ENCODE measurements at places on chromosomes 5 and 9.
A peak's percentile ranks its signal among the peaks of the same experiment; 100 is the strongest.

DNA sequence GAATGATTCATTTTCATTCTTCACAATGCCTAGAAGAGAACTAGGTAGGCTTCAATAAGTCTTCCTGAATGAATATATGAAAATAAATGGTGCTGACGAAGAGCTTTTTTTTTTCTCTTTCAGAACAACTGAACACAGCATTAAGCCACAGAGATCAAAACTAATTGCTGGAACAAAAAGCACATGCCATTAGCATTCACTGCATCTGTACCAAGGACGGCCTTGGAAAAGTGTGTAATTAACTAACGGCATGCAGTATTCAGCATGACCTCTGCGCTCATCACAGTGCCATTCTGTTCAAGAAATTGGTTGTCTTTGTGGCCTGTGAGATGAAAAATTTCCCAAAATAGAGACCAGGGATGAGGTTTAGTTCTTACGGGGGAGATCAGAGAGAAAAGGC is 99.3 kb downstream of the NUDT12 start:
- no peak for DNase-seq

- peak; percentile 3 for DNase-seq
Observed at GRCh38 chr9:21836437-21837161, 34.2 kb downstream of the MTAP start.

DNA sequence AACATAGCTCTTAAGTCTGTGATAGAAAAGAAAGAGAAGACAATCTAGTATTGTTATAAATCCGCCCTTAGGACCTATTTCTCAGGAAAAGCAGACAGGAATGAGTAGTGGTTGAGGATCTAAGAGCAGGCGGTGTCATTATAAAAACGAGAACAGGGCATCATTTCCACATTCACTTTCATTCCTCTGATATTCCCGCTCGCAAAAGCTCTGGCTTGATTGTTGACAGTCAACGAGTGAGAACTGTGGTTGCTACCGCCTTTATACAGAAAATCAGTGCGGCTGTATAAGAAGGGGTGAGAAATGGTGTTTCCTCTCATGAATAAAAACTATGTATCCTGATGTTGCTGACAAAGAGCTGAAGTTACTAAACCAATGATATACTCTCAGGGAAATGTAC is 1409.6 kb upstream of the WWC1 start:
- DNase-seq, result no peak

- no peak for DNase-seq
Observed at GRCh38 chr9:123217128-123217654, 51.2 kb downstream of the STRBP start.

GRCh38 chr9:89204801-89205200 is 26.2 kb upstream of the SHC3 start:
- peak; percentile 12 for DNase-seq

GRCh38 chr5:78735834-78736463 is 87.4 kb upstream of the LHFPL2 start:
- no peak for DNase-seq

DNA sequence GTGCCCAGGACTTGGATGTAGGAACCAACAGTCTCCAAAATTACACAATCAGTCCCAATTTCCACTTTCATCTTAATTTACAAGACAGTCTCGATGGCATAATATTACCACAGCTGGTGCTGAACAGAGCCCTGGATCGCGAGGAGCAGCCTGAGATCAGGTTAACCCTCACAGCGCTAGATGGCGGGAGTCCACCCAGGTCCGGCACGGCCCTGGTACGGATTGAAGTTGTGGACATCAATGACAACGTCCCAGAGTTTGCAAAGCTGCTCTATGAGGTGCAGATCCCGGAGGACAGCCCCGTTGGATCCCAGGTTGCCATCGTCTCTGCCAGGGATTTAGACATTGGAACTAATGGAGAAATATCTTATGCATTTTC is 837 bp downstream of the PCDHB2 start:
- no peak for DNase-seq

GRCh38 chr9:95027914-95028852 is 289.3 kb downstream of the FANCC start:
- no peak for DNase-seq

GRCh38 chr5:108372369-108372768 is 9.5 kb downstream of the FBXL17 start:
- no peak for DNase-seq

DNA sequence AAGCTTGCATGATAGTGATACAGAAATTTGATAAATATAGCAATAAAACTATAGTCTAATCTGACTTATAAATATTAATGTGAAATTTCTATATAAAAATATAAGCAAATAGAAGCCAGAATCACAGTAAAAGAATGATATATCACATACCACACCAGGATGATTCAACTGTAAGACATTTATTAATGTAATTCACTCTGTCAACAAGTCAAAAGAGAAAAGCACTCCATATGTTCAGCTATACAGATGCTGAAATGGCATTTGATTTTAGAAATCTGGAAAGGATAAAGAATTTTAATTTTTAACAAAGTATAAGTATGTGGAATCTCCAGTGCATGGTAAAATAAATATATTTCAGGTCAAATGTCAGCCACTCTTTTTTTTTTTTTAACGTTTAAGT is 372.4 kb downstream of the KCNN2 start:
- no peak for DNase-seq

- DNase-seq, result no peak
Observed at GRCh38 chr9:27440888-27441740, 83.0 kb upstream of the IFNK start.

DNA sequence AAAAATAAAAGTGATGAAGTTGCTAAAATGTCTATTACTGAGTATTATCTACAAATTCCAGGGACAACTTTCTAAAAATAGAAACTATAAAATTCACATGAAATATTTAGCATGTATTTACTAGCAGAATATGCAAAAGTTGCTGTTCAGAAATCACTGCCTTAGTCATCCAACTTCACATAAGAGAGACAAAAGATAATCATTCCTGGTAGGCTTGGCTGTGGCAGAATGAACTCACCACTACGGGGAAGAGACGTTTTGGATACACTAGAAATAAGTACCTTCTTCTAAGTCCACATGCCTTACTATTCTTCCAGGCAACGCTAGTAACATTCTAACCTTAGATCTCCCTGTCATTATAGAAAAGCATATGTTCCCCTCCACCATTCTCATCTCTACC is 272.2 kb downstream of the BNC2 start:
- no peak for DNase-seq

- DNase-seq, result no peak
Observed at GRCh38 chr5:5294429-5294828, 128.0 kb upstream of the ICE1 start.

GRCh38 chr9:114681594-114682332 is at the start of gene TEX48:
Gene TEX48, minus strand, starts transcription at chr9:114682192. Its CDS starts 10,469 bp downstream, at chr9:114671723.
- DNase-seq, result peak; percentile 91

- peak; percentile 35 for DNase-seq
Observed at GRCh38 chr5:32443541-32444430, 754 bp downstream of the ZFR start.

DNA sequence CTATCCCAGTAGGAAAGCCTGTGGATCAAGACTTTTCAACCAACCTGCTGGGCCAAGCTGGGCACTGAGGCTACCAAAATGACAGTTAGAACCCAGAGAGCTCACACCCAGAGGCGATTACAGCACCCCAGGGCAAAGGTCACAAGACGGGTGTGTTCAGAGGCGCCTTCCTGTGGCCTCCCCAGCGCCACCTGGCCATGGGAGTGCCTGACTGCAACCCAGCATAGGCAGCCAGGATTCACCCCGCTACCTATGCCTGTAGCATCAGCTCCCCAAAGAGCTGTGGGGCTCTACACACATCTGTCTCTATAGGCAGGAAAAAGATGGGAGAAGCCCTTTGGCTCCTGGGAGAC is 33.5 kb downstream of the PDGFRB start:
- peak; percentile 77 for DNase-seq

DNA sequence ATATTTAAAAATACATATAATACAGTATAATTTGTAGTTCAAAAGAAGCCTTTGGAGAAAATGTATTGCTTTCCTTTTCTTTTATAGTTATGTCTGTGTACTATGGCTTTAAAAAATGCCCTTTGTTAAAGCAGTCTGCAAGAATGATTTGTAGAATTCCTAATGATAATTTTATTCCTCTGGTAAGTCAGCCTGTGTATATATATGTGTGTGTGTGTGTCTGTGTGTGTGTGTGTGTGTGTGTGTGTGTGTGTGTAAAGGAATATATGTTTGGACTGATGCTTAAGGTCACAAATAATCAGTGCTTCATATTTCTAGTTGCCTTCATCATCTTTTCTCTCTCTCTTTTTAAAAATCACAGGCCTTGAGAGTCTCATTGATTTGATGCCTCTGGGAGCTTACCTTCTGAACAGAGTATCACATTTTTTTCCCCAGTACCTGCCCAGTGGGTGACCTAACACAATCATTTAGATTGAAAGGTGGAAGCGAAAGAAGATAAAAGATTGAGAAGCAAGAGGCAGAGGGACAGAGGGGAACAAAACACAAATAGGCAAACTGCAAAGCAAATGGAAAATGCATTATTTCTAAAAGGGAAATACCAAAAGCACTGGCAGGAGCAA is 709.2 kb upstream of the DMAC1 start:
- DNase-seq, result no peak

- DNase-seq, result no peak
Observed at GRCh38 chr5:6378766-6379103, 388 bp upstream of the MED10 start.

DNA sequence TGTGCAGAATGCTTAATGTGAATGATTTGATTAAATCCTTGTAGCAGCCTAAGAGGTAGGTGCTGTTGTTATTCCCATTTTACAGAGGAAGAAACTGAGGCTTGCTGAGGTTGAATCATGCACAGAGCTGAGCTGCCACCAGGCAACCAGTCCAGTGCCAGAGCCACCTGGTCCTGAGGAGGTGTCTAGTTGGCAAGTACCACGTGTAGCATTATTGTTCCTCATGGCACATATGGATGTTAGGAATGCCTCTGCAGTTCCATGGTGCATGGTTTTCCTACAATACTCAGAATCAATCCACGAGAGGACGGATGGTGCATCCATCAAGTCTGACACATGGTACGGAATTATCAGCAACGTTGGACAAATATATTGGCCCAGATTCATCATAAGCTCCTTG is 8.9 kb downstream of the UBE2QL1 start:
- no peak for DNase-seq

GRCh38 chr9:97307500-97308163 is at the start of gene CCDC180:
Gene CCDC180, plus strand, starts transcription at chr9:97307659. Its CDS starts 405 bp downstream, at chr9:97308064.
- DNase-seq, result no peak

- DNase-seq, result no peak
Observed at GRCh38 chr5:148904440-148904839, 78.0 kb downstream of the ADRB2 start.

DNA sequence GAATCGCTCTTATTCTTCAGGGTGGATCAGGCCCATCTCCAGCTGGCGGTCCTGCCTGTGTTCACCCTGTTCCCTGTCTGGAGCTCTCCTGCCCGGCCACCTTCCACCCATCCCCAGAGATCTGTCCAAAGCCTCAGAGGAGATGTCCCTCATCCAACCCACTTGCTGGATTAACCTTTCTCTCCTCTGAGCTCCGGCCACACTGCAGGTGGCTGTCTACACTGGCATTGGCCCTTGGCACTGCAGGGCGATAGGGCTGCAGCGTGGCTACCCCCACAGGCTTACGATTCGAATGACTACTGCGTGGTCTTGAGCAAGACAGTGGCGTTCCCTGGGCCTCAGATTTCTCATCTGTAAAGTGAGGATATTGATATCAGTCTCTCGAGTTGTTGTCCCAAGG is 63.8 kb upstream of the BARHL1 start:
- no peak for DNase-seq

DNA sequence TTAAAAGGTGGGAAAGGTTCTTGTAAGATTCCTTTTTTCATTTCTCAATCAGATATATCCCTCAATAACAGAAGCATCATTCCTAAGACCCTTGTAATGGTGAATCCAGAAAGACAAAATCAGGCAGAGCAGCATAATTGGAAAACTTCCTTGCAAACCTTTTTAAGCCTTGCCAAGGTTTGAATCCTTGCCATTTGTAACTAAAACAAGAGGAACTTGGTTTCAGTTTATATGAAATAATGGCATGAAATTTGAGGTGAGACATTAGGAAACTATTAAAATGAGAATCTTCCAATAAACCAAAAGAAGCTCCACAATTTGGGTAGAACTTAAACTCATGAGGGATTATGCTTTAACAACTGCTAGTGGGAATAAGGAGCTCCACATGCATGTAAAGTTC is 384.7 kb upstream of the SMC2 start:
- DNase-seq, result no peak

- DNase-seq, result peak; percentile 61
Observed at GRCh38 chr9:83583151-83584014, 39.6 kb upstream of the IDNK start.

DNA sequence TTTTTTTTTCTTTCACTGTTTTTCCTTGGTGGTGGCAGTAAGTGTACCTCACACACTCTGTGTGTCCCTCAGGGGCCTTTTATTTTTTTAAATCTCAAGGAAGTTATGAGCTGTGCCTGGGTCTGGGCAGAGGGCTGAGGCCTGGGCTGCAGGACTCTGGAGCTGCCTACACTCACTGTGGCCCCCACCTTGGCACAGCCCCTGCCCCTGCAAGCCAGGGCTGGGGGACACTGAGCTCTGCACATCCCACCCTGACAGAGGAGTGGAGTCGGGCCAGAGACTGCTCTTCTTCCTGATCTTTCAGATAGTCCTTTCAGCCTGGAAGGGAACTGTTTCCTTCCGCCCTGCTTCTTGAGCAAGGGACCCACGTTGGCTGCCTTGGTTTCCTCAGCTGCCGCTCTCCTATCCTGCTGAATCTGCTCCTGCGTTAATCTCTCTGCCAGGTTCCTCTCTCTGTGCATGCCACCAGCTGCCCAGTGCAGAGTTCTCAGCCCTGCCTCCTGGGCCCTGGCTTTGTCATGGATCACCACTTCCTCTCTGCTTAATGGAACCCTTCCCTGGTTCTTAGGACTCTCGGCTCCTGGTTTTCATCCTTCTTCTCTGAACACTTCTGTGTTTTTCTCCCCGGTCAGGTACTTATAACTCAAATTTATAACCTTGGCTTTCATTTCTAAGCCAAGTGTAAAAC is 502.3 kb downstream of the DIRAS2 start:
- DNase-seq, result peak; percentile 27

DNA sequence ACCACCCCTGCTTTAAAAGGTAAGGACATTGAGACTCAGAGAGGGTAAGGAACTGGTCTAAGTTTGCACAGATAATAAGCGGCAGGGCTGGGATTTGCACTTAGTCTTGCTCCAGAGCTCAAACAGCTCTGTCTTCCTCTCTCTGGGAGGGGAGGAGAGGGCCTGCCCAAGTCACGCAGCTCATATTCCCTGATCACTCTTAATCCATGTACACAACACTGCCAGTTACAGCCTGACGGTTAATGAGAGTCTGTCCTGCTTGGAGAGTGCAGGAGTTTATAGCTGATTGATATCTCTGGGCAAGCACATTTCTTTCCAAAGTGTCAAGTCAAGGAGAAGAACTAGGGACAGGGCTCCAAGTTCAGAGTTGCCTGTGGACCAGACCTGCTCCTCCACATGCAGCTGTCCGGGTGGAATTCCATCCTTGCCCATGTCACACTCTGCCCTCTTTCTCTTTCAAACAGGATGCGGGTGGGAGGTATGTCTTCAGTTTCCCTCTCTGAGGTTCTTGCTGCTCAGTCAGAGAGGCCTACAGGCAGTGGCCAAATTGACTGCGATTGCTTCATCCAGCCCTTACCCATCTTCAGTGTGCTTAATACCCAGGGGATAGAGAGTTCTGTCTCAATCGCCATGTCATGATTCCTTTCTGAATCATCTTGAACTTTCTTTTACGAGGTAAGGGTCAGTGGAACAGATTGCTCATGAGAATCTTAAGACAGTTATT is 54.5 kb downstream of the GALNT12 start:
- DNase-seq, result peak; percentile 59

Data from suppressor macrophage (primary cell).